ENCODE measurements at places on chromosomes 1 and 21.

DNA sequence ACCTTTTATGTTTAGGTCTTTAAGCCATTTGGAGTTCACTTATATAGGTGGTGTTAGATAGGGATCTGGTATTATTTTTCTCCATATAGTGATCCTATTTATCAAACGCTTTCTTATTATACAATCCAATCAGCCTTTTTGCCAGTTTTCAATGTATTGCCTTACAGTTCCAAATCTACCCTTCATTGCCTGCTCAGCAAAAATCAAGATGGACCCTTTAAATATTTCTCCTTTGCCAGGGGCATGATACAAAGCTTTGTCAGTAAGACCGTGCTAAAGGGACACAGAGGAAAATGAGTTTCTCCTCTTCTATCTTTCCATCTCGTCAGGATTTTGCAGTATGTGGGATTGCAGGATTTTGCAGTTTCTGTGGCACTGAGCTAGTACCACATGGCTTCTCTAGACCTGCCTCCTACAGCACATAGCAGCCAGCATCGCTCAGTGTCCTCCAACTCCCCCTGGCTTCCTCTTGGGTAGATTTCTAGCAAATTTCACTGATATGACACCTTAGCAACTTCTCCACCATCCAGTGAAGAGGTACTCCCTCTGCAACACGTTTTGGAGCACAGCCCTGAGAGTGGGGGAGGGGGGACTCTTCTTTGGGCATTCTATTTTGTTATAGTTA is 22.5 kb upstream of the CAP1 start:
- no peak for DNase-seq

DNA sequence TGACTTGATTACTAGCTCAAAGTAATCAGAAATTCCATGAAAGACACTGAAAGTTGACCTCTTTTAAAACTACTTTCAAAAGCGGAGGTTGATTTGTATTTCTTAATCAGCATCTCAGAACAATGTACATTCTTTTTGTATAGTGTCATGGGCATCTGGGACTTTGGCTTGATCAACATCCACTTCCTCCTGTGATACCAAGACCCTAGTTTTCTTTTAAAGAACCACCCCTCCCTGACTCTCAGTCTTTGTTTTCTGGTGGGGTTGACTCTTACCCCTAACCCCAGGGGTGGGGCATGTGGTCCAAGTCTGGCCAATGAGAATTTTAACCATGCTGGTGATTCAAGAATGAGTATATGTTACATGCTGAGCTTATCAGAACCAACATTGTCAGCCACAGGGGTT is 21.7 kb upstream of the IRF2BP2 start:
- DNase-seq = peak; percentile 86

GRCh38 chr1:213446496-213446895 is 395.5 kb downstream of the RPS6KC1 start:
- no peak for DNase-seq

- no peak for DNase-seq
Measured at GRCh38 chr1:117572546-117572945, 33.3 kb upstream of the TENT5C start.

- DNase-seq = no peak
Measured at GRCh38 chr1:208349694-208350330, 105.6 kb upstream of the PLXNA2 start.

- DNase-seq = peak; percentile 98
Measured at GRCh38 chr1:115595279-115596079, 46.3 kb upstream of the VANGL1 start.

- no peak for DNase-seq
Measured at GRCh38 chr1:82090104-82090503, 289.4 kb downstream of the ADGRL2 start.

- DNase-seq = no peak
Measured at GRCh38 chr1:178946416-178946815, 75.5 kb upstream of the ANGPTL1 start.

GRCh38 chr1:185241127-185241526 is 75.9 kb downstream of the IVNS1ABP start:
- no peak for DNase-seq

DNA sequence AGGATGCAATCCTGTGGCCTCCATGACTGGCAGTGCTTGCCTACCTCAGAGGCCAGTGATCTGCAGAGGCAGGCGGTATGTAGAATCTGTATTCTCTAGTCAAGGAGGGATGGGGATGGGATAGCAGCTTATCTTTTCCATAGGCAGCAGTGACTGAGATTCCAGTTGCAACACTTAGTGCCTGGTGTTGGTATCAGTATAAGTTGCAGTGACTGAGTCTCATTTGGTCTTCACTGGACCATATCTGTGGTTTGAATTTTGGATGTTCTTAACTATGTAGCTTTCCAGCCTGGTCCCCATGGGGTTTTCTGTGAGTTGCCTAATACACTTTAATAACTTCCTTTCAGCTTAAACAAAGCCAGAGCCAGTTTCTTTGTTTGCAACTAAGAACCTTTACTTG is 16.5 kb downstream of the DYRK1A start:
- DNase-seq = peak; percentile 15

- no peak for DNase-seq
Measured at GRCh38 chr1:3940081-3940753, 40.1 kb upstream of the C1orf174 start.

- peak; percentile 52 for DNase-seq
Measured at GRCh38 chr21:27802816-27803475, 836.1 kb upstream of the ADAMTS5 start.

DNA sequence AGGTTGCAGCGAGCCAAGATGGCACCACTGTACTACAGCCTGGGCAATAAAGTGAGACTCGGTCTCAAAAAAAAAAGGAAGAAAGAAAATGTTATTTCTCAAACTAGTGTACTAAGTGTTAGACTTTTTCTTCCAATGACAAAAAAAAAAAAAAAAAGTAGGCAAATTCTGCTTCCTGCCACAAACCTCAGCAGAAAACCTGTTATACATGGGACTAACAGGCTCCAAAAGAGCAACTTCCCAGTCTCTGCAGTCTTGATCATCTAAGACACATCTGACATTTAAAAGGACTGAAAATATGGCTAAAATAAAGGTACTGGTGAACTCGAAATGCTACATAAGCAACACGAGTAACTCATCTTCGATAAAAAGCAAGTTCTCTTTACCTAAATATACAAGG is 59.6 kb downstream of the HSF2BP start:
- DNase-seq = no peak

GRCh38 chr1:163178628-163179027 is 24.1 kb downstream of the RGS5 start:
- no peak for DNase-seq

GRCh38 chr21:31848326-31848985 is 24.4 kb upstream of the HUNK start:
- DNase-seq = no peak

GRCh38 chr21:40371329-40371728 is 475.6 kb downstream of the DSCAM start:
- DNase-seq = no peak

GRCh38 chr1:79741720-79742421 is 735.3 kb upstream of the ADGRL4 start:
- no peak for DNase-seq

GRCh38 chr1:235820061-235820460 is 46.6 kb downstream of the LYST start:
- DNase-seq = no peak
